NCI-H2081 treated with DMSO at 0.1 percent for 48 hours (cell line): ENCODE measurements at places on chromosomes 3 and 15.

DNA sequence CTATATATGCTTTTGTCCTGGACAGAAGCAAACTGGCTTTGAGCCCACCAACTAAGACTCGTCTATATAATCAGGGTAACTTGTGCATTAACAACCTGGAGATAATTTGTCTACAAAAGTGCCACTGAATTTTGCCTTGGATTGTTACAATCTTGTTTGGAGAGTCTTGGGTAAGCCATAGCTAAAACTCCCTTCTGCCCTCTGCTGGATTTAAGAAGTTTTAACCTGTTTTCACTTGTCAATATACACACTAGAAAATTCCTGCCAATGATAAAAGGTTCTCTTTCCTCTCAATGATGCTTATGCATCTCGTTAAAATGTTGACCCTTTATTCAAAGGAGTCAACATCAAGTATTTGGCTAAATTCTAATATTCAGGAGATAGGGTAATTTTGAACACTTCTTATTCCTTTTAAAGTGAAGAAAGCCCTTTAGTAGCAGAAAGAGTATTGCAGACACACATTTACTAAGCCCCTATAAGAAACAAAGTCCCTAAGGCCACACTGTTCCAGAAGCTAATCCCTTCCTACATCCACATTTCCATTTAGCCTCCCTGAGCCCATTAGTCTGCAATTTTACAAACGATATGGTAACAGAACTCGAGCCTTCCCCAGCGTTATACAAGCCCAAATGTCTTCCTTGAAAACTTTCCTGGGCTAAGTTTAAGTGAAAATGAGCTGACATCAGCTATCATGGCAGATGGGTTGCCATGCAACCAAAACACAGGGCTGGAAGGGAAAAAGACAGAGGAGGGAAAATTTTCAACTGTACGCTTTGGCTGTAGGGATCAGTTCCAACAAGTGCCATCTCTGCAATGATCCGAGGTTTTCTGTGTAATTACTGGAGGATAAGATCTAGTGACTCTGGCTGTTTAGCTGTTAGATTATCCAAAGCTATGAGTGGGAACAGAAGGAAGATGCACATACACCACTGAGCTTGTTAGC is 75.9 kb upstream of the FGF12 start:
- DNase-seq = peak; percentile 50

DNA sequence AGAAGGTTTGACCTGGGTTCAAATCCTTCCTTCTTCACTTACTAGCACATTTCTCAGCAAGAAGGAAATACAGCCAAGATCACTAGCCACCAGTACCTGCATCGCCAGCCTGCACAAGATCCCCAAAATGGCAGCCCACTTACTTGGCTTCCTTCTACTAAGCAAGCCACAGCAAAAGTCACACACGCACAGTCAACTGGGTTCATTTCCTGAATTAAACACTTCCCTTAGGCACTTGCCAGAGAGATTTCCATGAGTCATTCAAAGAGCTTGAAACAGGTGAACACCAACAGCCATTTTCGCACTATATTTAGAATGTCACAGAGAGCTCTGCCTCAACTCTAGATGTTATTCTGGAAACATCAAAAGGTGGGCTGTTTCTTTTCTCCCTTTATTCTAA is 42.6 kb downstream of the MGLL start:
- no peak for DNase-seq

- no peak for DNase-seq
Observed at GRCh38 chr3:42229942-42230688, 35.9 kb downstream of the CCK start.

DNA sequence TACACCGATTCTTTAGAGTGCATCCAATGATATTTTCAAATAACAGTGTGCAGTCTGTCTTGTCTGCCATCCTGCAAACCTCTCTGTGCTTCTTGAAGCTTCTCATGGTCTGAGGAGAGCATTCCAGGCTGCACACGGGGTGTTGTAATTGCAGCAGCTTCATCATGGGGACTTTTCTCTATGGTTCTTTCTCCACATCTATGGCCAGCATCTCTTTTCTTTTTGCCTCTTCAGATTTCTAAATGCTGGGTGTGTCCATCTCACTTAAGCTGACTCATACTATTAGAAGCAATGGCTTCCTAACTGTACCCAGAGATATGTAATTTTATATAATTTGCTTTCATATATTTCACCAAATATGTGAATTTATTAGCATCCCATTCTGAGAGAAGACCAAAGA is 63.8 kb upstream of the EPHB3 start:
- no peak for DNase-seq

GRCh38 chr15:94670438-94671034 is 439.2 kb downstream of the MCTP2 start:
- no peak for DNase-seq

GRCh38 chr3:184907681-184908649 is 96.0 kb downstream of the VPS8 start:
- no peak for DNase-seq

DNA sequence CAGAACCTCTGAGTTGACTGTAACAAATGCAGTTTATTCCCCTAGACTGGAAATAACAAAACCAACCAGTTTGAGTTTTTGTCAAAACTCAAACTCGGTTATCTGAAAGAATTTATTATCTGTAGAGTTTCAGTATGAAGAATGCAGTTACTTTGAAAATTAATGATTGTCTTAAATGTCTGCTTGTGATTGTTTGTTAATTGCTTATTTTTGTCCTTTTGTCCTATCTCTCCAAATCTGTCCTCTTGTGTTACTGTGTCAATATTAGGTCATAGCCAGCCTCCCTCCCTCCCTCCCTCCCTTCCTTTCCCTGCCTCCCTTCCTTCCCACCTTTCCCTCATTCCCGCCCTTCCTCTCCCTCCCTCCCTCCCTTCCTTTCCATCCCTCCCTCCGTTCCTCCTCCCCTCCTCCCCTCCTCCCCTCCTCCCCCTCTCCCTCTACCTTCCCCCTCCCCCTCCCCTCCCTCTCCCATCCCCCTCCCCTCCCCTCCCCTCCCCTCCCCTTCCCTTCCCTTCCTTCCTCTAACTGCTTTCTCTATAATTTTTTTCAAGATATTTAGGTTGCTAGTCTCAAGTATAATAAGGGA is 153.5 kb downstream of the FNDC3B start:
- no peak for DNase-seq

- no peak for DNase-seq
Observed at GRCh38 chr15:91214675-91215590, 114.9 kb downstream of the SV2B start.

DNA sequence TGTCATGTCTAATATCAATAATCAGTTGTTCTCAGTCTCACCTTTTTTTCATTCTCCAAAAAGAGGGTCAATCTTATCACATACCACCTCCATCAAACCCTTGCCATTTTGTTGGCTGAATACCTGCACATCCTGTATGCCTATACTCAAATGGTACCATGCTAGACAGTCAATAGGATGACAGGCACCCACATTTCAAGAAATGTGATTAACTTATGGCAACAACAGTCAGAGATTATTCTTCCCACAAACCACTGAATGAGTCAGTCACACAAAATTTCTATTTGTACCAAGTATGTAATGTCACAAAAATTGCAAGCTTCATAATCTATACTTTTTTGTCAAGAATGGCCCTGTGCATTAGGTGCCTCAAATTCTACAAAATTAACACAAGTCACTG is 5.1 kb upstream of the SLC27A2 start:
- no peak for DNase-seq

DNA sequence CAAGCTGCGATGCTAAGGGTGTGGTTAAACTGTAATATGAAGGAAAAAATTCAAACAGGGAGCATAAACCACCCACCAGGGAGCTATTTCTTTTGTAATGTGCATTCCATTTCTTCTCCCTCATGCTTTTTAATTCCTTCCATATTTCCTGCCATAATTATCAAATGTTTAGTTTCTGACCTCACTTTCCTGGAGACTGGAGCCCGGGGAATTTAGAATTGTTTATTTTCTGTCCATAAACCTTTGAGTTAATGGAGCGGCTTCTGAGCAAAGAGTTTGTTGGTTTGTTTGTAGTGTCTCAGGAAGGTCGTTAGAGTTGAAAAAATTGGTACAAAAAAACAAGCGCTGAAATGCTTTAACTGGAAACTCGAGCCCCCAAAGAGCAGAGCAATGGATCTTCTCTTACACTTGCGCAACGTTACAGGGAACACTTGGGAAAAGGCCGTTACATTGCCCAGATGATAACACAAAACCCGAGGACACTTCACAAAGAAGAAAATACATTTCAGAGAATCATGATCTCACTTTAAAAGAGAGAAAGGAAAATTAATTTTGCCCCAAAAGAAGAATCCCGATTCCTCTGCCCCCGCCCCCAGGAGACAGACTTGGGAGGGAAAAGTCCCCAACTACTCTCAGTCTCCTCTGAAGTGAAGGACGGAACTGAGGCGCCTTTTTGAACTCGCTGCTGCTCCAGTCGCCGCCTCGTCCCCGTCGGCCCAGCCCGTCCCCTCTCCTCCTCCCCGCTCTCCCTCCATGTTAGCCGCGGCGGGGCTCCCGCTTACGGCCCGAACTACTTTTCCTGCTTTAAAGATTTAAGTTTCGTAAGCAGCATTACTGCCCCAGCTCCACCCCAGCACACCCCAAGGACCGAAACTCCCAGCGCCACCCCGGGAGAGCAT is 842 bp downstream of the FSTL1 start:
- no peak for DNase-seq

DNA sequence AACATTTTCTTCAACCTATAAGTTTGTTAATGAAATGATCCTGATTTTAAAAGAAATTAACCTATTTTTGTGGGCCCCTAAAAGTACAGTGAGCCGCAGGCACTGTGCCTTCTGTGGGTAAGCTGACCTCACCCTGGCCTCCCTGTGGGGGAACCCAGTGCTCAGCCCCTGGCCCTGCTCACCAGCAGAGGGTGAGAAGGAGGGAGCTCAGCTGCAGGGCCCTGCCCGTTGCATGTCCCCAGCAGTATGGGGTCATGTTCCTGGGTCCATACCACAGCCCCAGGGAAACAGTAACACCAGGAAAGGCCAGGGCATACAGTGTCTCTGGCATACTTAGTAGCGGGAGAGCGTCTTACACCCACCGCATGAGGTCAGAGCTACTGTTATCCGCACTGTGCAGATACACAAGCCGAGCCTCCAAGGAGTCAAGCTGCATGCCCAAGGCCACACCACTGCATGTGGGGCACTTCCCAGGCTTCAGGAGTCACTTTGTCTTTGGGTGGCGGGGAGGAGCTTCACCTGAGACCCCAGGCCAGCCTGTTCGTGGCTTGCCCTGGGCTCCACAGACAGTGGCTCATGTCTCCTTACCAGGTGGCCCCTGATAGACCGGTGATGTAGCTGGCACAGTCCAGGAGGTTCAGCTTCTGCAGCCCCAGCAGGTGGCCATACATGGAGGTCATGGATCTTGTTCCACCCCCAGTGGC is 22.6 kb upstream of the EHD4 start:
- DNase-seq = no peak

DNA sequence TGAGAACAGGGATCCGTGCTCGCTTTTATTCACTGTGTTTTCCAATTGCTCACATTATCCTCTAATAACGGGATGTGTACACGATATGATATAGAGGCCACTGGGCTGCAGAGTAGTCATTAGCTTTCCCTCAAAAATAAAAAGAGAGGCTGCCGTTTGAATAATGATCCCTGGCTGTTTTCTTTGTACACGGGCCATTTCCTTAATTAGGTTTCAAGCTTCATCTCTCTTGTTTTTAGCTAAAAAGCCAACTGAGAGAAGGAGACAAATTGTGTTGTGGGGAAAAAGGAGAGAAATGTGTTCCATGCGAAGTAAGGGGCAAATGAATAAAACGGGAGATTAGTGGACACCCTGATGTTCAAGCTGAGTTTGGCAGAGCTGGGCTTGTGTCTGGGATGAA is 174.2 kb downstream of the CACNA2D3 start:
- peak; percentile 23 for DNase-seq

DNA sequence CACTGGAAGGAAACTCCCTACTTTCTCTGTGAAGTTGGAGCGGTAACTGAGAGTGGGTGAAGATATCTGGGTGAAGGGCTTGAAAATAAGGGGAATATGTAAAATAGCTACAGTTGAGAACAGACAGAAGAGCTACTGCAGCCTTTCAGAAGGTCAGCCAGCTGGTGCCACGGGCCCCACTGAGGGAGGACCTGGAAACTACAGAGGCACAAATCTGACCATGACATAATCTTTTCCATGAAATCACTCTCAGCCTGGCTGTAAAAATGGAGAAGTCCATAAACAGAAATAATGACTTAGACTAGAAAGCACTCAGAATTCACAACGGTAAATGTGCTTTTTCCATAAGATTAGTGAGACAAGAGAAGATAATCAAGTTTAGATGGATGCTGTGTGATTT is 46.4 kb downstream of the ST3GAL6 start:
- no peak for DNase-seq

DNA sequence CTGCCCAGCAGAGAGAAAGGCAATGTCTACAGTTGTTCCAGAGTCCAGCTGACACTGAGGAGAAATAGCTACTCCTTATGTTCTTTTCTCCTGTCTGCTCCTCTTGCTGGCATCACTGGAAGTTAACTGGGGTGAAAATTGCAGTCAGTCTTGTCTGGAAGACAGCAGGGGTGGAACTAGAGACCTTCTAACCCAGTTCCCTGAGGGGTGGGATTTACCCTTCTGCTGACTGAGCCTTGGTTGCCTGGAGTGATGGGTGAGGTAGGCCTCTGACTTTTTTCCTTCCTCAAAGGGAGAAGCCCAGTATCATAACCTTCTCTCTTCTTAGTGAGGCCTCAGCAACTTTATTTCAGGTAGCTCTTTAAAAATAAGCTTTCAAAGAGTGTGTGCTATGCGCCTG is 16.2 kb downstream of the ZNF609 start:
- DNase-seq = no peak

- DNase-seq = no peak
Observed at GRCh38 chr3:188108703-188109412, 45.1 kb upstream of the LPP start.

DNA sequence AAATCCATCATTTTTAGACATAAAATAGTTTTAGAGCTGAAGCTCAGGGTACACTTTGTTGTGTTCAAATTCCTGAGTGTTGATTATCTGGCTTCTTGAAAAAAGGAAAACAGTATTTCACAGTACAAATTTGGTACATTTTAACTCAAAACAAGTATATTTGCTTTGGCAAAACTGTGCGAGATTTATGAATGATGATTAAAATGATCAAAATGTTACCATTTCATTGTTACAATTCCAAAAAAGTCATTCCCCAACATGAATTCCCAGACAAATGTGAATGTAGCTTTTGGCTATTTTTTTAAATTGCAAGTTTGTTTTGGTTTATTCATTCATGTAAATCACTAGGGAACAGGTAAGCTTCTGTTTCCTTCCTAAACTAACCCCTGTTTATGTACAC is 347.4 kb upstream of the DCBLD2 start:
- no peak for DNase-seq
